ENCODE measurements at places on chromosomes 3 and 15.

- no peak for DNase-seq
These were observed 109.2 kb upstream of the STT3B start for GRCh38 chr3:31423482-31423881.

DNA sequence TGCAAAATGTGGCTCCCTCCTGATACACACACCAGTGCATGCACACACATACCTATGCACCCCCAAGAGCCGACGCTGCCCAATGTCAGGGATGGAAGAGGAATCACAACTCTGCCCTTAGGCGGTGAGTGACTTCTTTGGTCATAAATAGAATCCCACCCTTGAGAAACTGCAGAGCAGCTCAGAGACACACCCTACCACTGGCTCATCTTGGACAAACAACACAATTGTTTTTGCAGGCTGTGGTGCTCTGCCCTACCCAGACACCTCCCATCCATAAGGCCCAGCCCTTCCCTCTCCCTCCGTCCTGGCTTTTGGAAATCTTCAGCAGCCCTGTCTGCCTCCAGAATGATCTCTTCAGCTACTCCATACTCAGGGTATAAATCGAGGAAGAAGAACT lies 73.8 kb upstream of the HRH1 start:
- DNase-seq, result no peak

DNA sequence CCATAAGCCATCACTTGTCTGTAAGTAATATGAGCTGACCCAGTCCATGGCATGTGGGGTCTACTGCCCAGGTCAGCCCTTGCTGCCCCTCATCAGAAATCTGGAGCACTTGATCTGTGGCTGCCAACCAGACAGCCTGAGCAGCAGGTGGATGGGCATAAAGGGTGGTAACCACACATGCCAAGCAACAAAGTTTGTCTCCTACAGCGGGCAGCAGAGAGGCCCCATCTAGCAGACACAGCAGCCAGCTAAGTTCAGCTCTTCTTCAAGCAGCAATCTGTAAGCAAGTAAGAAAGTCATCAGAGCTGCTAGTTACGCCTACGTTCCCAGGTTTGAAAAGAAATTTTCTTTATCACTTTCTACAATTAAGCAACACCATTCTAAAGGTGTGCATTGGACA lies 27.9 kb downstream of the CHCHD4 start:
- no peak for DNase-seq

GRCh38 chr3:54932606-54933005 lies 4.7 kb upstream of the LRTM1 start:
- no peak for DNase-seq

DNA sequence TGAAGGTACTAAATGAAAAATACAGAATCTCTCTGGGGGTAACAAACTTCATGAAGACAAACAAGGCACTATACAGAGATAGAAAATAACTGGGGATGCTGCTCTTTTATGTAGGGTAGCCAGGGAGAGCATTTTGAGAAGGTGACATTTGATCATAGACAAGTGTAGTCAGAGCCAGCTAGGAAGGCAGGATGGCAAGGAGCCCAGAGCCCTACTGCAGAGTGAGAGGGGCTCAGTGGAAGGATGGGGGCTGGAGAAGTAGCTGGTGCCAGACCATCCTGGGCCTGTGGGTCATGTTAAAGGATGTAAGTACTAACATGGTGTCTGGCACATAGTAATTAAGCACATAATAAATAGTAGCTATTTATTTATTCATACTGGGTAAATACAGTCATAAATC lies 133.6 kb downstream of the MEIS2 start:
- no peak for DNase-seq

DNA sequence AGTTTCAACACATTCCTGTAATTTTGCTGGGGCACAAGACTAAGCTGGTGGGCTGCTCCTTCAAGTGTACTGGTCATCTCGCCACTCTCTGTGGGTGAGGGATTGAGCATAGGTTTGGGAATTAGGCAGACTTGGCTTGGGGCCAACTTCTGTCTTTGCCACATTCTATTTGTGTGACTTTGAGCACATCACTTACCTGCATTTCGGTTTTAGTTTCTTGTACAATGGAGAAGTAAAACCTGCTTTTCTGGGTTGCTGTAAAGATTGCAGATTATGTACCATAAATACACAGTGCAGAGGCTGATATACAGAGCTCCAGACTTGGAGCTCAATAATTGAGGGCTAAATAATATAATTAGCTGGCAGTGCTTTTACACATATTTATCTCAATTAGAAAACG lies 162.1 kb downstream of the C3orf38 start:
- no peak for DNase-seq

DNA sequence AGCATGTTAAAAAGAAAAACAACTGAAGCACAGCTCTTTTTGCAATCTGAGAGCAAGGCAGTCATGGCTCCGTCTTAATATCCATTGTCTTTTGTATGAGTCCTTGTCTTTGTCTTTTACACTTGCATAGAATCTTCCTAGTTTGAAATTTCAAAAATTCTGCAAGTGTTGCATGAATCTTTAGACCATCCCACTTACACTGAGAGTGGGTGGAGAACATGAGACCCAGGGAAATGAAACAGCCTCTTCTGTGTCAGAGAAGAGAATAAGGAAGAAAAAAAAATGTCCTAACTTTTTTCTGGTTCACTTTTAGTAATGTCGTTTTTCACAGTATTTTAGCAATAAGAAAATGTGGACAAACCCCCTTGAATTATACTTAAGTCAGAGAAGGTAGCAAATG lies 12.1 kb upstream of the DCLK3 start:
- DNase-seq, result no peak

DNA sequence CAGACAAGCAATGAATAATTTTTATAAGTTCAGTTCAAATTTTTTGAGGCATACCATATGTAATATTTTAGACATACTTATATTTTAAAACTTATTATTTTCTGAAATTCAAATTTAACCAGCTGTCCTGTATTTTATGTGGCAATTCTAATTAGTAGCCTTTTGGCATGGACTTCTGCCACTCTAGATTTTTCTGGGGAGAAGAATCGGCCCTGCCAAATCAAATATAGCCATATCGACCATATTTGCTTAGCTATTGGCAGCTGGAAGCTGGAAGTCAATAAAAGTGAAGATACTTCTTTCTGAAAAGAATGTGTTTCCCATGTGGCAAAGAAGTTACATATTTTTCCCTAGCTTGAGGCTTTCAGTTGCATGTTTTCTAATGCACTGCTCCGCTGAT lies 9.4 kb upstream of the RBMS3 start:
- DNase-seq, result no peak

Measured in activated CD8-positive, alpha-beta T cell treated with anti-CD3 and anti-CD28 coated beads, Interleukin-2, amount 10 ng/mL, durations not matched to agents 7 days and 5 days (primary cell).